ENCODE measurements at places on chromosomes 3 and 15. TPM values are rescaled to one million over a fixed set of nuclear protein-coding genes. Genes with fewer than 3 reads are reported as not detected.

CYP11A1 gene
- polyA plus RNA-seq, result not detected

SCAP gene
- polyA plus RNA-seq, result 55.8 TPM

PPP1R14D gene
- polyA plus RNA-seq, result 0.19 TPM

SOX14 gene
- polyA plus RNA-seq, result not detected

STRIT1 gene
- polyA plus RNA-seq, result not detected

GAP43 gene
- polyA plus RNA-seq, result not detected

ARHGEF26 gene
- not detected for polyA plus RNA-seq

TRPM1 gene
- 0.16 TPM for polyA plus RNA-seq

Measured in B cell (primary cell).